ENCODE measurements at places on chromosomes 1 and 21.

GRCh38 chr1:32754317-32755097 is 51.9 kb upstream of the SYNC start:
- DNase-seq, result no peak

- DNase-seq, result no peak
These were observed 41.0 kb upstream of the GREM2 start for GRCh38 chr1:240652961-240653409.

DNA sequence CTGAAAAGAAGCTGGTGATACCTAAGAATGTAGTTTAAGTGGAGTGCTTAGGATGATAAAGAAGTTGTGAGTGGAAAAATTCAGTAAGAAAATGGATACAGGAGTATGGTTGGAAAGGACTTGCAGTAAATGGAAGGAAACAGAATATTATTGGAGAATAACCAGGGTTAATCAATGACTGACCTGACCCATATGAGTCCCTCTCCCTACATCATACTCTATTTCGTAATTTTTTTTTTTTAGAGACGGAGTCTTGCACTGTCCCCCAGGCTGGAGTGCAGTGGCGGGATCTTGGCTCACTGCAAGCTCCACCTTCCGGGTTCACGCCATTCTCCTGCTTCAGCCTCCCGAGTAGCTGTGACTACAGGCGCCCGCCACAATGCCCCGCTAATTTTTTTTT is 33.4 kb upstream of the ENSA start:
- DNase-seq, result no peak

DNA sequence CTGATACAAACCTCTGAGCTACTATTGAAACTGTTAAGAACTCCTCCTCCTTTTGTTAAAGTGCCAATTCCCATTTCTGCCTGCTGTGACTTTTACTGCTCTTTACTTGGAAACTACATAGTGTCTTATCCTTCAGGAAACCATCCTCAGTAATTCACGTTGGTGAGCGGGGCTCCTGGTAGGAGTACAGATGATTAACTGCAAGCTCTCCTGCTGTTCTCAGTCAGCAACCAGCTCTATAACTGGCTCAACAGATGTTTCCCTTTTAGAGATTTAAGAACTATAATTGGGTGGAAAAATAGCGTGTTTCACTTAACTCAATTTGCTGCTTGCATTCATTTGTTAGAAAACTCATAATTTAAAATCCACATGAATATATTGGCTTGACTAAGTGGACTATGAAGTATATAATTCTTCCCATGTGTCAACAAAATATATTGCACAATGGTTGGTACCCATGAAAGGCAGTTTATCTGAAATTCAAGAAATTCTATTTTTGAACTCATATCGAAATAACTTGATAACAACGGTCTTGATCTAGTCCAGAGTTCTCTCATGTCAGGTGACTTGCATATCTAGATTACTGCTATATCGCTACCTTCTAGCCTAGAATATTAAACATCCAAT is 574.0 kb downstream of the KCNT2 start:
- no peak for DNase-seq

- no peak for DNase-seq
These were observed 5.5 kb downstream of the THEM5 start for GRCh38 chr1:151847867-151848596.

GRCh38 chr1:230067871-230068620 is 1.0 kb downstream of the GALNT2 start:
- peak; percentile 52 for DNase-seq

GRCh38 chr1:22053017-22053860 is 730 bp downstream of the CDC42 start:
- peak; percentile 73 for DNase-seq

DNA sequence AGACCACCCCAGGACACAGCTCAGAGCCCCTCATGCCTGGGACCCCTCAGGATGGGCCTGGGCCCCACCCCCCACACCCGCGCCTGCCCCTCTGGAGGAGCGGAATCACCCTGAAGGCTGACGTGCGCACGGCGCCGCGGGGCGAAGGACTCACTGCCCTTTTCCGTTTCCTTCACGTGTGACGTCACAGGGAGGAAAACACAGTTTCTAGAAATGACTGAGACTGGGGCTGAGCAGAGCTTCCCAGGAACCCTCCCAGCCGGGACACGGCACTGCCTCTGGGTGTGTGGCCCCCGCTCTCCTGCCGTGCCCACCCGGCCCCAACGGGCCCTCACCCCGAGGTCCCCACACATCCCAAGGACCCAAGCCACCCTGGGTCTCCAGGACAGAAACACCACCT is 5.4 kb upstream of the TNFRSF4 start:
- DNase-seq, result no peak

GRCh38 chr1:48675251-48675650 is 101.4 kb downstream of the BEND5 start:
- DNase-seq, result no peak

DNA sequence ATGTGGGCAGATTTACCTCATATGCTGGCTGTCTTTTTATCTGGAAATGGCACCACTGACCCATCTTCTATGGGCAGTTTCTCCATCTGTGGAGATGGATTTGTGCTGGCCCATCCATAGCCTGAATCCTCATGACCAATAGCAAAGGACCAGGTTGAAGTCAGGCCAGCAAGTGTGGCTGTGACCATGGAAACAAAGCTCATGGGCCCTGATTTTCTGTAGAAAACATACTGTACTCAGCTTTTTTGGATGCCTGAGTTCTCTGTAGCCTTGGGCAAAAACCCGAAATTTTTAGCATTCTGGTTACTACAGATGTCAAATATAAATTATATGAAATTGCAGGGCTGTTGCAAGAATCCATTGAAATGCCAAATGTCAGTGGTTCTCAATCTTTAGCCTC is 155.0 kb downstream of the PLXNA2 start:
- DNase-seq, result no peak

GRCh38 chr1:186155594-186155993 is 219.5 kb downstream of the TPR start:
- peak; percentile 50 for DNase-seq

- DNase-seq, result no peak
These were observed 1424.2 kb downstream of the MRPL39 start for GRCh38 chr21:24183077-24183476.

GRCh38 chr1:37497832-37498231 is 16.7 kb downstream of the MEAF6 start:
- DNase-seq, result peak; percentile 41

- DNase-seq, result no peak
These were observed 27.5 kb downstream of the SERTAD4 start for GRCh38 chr1:210260096-210260495.

DNA sequence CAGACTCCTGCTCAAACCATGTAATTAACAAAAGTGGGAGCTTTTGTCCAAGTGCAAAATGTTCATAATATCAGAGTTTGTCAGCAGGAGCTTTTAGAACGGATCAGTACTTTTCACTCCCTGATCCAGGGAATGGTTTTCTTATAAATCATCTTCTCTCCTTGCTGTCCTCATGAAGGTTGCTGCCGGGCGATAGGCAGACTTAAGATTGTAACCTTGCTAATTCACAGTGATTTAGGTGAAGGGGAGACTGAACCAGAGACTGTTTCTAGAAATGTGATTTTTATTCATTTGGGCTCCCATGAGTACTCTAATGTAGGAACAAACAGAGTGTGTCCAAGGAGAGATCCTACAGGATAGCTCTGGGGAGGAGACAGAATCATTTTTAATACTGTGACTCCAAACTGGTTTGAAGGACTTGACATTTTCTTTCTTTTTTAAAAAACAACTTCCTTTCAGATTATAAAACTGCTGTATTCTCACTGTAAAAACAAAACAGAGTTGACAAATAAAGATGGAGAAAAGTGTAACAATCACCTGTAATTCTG is 23.7 kb downstream of the ELAVL4 start:
- DNase-seq, result no peak

DNA sequence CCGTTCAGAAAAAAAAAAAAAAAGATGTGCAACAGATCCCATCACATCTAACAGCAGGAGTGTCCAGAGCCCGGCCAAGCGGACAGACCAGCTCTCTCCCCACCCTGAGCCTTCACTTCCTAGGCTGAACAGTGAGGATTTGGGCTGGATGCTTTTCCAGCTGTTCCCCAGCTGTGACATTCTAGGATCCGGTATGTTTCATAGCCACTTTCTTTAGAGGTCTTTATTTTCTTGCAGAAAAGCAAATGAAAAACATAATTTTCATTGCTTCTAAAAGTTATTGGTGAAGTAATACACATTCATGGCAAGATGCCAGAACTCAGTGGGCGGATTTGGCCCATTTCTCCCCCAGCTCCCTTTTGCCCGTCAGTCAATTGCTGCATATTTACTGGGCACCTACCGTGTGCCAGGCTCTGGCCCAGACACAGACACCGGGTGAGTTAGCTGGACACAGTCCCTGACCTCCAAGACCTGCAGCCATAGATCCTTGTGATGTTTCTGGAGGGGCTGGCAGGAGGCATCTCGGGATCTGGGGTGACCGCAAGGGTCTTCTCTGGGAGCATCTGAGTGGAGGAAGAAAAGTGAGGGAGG is 213.7 kb upstream of the VAMP3 start:
- DNase-seq, result no peak

DNA sequence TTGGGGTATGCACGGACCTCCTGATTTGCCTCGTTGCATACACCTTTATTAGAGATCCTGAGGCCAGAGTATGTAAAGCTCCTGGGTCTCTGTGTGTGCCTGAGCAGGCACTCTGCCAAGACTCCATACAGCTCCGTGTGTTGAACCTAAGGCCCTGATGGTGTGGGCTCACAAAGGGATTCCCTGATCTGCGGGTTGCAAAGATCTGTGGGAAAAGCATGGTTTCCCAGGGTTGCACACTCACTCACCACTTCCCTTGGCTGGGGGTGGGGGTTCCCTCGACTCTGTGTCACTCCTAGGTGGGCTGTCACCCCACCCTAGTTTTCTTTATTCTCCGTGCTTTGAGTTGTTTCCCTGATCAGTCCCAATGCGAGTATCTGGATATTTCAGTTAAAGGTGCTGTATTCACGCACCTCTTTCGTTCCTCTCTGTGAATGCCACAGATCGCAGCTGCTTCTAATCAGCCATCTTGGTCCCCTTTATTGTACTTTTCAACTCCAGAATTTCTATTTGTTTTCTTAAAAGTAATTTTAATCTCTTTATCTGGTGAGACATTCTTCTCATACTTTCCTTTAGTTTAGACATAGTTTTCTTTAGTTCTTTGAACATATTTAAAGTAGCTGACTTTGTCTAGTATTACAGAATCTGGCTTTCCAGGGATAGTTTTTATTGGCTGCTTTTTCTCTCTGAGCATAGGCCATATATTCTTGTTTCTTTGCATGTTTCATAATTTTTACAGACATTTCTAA is 39.0 kb upstream of the F3 start:
- no peak for DNase-seq

GRCh38 chr1:25120281-25120680 is 112.0 kb downstream of the SYF2 start:
- no peak for DNase-seq

GRCh38 chr1:224497714-224498573 is 63.3 kb upstream of the WDR26 start:
- DNase-seq, result peak; percentile 59

DNA sequence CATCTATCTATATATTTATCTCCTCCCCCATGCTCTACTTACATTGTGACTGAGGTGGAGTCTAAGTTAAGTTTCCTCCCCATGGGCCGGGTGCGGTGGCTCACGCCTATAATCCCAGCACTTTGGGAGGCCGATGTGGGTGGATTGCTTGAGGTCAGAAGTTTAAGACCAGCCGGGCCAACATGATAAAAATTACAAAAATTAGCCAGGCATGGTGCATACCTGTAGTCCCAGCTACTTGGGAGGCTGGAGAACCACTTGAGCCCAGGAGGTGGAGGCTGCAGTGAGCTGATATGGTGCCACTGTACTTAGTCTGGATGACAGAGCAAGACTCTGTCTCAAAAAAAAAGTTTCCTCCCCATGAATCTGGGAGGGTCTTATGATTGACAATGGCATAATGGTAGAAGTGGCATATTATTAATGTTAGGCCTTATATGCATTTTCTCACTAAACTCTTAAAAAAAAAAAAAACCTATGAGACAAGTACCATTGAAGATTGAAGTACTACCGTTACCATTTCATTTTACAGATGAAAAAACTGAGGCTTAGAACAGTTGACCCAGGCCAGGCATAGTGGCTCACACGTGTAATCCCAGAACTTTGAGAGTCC is 11.2 kb downstream of the F11R start:
- DNase-seq, result no peak

DNA sequence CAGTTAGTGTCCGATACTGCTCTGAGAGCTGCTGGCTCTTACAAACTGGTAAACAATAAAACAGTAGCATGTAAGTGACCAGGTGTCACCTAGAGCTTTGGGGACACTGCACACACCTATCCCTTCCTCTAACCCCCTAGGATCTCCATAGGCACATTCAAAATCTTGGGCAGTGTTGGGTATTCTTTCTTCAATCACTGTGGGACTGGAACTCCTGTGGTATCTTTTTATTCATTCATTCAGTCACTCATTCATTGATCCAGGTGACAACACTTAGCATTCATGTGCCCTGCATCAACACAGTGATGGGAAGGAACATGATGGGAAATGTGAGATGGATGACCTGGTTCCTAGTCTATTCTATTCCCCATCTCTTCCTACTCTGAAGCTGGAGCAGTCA is 73.9 kb downstream of the HHAT start:
- no peak for DNase-seq

DNA sequence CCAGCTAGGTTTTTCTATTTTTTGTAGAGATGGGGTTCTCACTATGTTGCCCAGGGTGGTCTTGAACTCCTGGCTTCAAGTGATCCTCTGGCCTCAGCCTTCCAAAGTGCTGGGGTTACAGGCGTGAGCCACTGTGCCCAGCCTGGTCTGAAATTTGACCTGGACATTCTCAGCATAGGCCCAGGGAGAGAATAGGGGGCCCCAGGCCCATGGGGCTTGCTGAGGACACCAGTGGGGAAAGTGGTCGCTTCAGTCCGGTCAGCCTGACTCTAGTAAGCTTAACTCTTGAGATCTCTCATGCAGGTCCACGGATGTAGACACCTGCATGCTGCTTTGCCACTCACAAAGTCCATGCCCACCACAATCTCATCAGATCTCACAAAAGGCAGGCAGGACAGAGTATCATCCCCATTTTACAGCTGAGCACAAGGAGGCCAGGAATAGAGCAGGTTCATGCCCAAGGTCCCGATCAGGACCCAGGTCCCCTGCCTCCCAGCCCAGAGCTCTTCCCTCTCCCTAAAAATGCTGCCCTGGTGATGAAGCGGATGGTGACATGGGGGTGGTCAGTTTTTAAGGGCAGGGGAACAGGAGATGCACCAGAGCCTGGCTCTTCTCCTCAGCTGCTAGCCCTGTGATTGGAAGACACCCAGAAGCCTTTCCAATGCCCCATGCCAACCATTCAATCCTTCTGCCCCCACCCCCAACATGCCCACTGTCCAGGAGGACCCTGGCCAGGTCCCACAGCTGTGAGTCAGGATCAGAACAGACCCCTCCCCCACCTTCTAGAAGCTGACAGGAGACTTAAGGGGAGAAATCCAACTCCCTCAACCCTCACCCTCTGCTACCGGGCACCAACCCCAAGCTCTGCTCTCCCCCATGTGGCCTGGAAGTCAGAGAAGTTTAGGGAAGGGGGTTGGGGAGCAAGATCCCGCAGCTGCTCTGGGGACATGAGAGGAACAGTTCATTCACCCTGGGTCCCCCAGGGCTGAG is 1.8 kb downstream of the FHL3 start:
- no peak for DNase-seq

GRCh38 chr1:235989105-235989504 is 75.8 kb downstream of the NID1 start:
- no peak for DNase-seq

- no peak for DNase-seq
These were observed 16.8 kb downstream of the RNF19B start for GRCh38 chr1:32947669-32948389.
